ENCODE measurements at places on chromosomes 1 and 21. TPM values are rescaled to one million over a fixed set of nuclear protein-coding genes. Genes with fewer than 3 reads are reported as not detected.
A peak's percentile ranks its signal among the peaks of the same experiment; 100 is the strongest.

BCL10 gene
- polyA plus RNA-seq, result 9.9 TPM

NADK gene
- polyA plus RNA-seq, result 63.2 TPM

GSTM2 gene
- polyA plus RNA-seq, result 122 TPM

PRKCZ gene
- 27.3 TPM for polyA plus RNA-seq

GOLT1A gene
- polyA plus RNA-seq, result 6.6 TPM

DNA sequence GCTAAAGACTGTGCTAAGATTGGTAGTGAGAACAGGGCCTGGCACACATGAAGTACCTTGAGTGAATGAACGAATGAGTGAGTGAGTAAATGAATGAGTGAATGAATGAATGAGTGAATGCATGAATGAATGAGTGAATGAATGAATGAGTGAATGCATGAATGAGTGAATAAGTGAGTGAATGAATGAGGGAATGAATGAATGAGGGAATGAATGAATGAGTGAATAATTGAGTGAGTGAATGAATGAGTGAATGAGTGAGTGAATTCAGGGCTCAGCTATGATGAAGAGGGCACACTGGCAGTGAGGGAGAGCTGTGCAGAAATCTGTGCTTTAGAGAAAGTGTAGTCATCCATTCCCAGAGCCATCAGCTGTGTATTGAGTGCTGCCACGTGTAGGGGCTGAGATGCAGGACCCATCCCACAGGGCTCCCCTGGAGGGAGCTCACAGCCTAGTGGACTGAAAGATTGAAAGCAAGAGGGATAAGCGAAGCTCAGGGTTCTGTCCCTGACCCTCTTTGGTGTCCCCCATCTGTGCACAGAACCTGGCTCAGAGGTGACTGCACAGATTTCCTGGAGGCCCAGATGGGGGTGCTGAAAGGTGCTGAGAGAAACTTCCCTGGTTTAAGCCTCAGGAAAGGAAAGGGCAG lies 217.9 kb upstream of the VAMP3 start:
- no peaks in the 10 kb centered on the region for H3K27me3 ChIP-seq
- no peak for DNase-seq
- H3K4me1 ChIP-seq, result peaks cover 19% of the 10 kb centered on the region
- H3K27ac ChIP-seq, result no peak overlapping the region
- H3K36me3 ChIP-seq, result no peaks in the 10 kb centered on the region
- H3K4me3 ChIP-seq, result no peak overlapping the region

DNA sequence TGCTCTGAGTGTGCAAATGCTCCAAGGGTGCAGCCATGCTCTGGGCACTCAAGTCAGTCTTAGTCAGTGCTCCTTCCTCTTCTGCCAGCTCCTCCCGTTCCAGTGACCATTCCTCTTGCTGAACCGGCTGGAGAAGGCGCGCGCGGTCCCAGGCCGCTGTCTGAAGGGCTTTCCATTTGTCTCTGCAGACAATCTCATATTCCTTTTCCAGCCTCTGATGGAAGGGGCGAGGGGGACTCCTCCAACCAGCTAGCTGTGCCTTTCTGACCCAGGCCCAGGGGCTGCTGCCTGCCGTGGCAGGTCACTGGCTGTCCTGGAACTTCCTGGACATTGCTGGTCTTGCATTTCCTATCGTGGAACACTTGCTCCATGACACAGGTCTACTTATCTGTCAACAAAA lies 67.5 kb downstream of the RIPK4 start:
- no peaks in the 10 kb centered on the region for H3K36me3 ChIP-seq
- H3K4me3 ChIP-seq, result no peak overlapping the region
- no peaks in the 10 kb centered on the region for H3K27me3 ChIP-seq
- DNase-seq, result no peak
- peak overlapping the region; percentile 4 for H3K27ac ChIP-seq

DNA sequence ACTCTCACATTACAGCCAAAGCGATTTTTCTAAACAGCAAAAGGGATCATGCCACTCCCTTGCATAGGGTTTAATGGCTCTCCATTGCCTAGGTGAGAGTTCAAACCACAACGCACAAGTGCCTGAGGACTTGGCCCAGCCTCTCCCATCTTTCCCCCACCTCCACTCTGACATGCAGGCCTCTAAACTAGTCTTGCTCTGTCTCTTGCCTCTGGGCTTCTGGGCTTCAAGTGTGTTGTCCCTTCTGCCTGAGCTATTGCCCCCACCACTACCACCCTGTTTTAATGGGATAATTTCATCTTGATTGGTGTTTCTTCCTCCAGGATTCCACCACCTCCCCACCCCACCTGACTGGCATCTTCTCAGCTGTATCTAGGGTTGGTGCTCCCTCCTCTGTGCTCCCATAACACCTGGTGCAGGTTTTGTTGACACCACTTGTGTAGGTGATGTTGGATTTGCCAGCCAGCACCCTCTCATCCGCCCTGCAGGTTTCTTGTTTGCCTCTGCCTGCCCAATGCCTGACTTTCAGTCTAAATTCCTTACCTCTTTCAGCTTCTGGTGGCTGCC lies 2.7 kb upstream of the ZBTB21 start:
- H3K4me1 ChIP-seq, result peaks cover 13% of the 10 kb centered on the region
- no peaks in the 10 kb centered on the region for H3K27me3 ChIP-seq
- no peak for DNase-seq
- no peak overlapping the region for H3K4me3 ChIP-seq
- no peak overlapping the region for H3K27ac ChIP-seq
- H3K36me3 ChIP-seq, result no peaks in the 10 kb centered on the region

DNA sequence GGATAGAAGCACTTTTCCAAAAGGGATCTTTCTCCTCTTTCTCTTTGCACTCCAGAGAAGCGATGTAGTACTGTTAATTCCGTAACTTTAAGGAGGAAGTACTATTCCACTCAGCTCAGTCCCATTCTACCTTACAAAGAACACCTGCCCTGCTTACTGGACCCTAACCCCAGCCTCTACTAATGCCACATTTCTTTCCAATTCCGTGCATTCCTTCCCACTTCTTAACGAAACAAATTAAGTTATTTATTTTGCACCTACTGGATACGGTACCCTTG lies 511 bp downstream of the NDC1 start:
- peaks cover 17% of the 10 kb centered on the region for H3K4me1 ChIP-seq
- no peaks in the 10 kb centered on the region for H3K36me3 ChIP-seq
- DNase-seq, result no peak
- H3K27me3 ChIP-seq, result no peaks in the 10 kb centered on the region

GRCh38 chr1:54120698-54121481 lies 31.9 kb downstream of the CDCP2 start:
- H3K27ac ChIP-seq, result peak overlapping the region; percentile 27
- DNase-seq, result no peak
- peaks cover 8% of the 10 kb centered on the region for H3K27me3 ChIP-seq
- H3K36me3 ChIP-seq, result no peaks in the 10 kb centered on the region
- peak overlapping the region; percentile 22 for H3K4me3 ChIP-seq
- peaks cover 17% of the 10 kb centered on the region for H3K4me1 ChIP-seq

GRCh38 chr21:26405071-26405470 lies 168.0 kb downstream of the CYYR1 start:
- peak; percentile 15 for DNase-seq
- no peak overlapping the region for H3K27ac ChIP-seq
- no peaks in the 10 kb centered on the region for H3K27me3 ChIP-seq
- no peaks in the 10 kb centered on the region for H3K4me1 ChIP-seq

GRCh38 chr1:2564815-2565374 lies 8.7 kb downstream of the TNFRSF14 start:
- H3K4me3 ChIP-seq, result no peak overlapping the region
- DNase-seq, result peak; percentile 58
- peaks cover 41% of the 10 kb centered on the region for H3K36me3 ChIP-seq
- H3K4me1 ChIP-seq, result peaks cover 12% of the 10 kb centered on the region
- H3K27me3 ChIP-seq, result peaks cover 29% of the 10 kb centered on the region
- no peak overlapping the region for H3K27ac ChIP-seq

All from stomach (tissue), 19 donors.